GM23248 (cell line): ENCODE measurements at places on chromosomes 5 and 9.

DNA sequence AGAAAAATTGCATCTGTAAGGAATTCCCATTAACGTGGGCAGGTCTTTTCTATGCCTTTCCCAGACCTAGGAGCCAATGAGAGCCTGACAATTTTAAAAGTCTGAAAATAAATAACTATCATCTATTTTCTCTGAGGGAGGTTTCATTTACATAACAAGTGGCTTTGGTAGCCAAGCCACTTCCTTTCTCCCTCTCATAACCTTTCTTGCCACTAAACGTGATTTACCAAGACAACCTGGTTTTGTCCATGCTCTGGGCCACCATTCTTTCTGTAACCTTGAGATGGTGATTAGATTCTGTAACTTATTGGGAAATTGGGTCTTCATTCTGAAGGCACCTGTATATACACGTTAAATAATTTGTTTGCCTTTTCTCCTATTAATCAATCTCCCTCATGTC is 1046.9 kb downstream of the CDH12 start:
- no peaks in the 10 kb centered on the region for H3K27me3 ChIP-seq
- 0 out of 2 replicates have a peak overlapping the region, but pooled peaks have one; percentile 30 for H3K27ac ChIP-seq
- H3K4me1 ChIP-seq, result peaks cover 16% of the 10 kb centered on the region
- no peak for DNase-seq
- no peaks in the 10 kb centered on the region for H3K36me3 ChIP-seq
- H3K4me3 ChIP-seq, result no peak overlapping the region

- peak; percentile 66 for DNase-seq
- H3K4me1 ChIP-seq, result peaks cover 12% of the 10 kb centered on the region; the same call in 1 of the 2 replicates
- peak overlapping the region; percentile 89 for H3K4me3 ChIP-seq
- 0 out of 2 replicates have a peak, but pooled peaks cover 4% of the 10 kb centered on the region for H3K27me3 ChIP-seq
- no peak overlapping the region for H3K27ac ChIP-seq
Observed at GRCh38 chr5:56814361-56814962, 887 bp upstream of the MAP3K1 start.

- peak overlapping the region; percentile 44 for H3K27ac ChIP-seq
- DNase-seq, result peak; percentile 84
- no peak overlapping the region for H3K4me3 ChIP-seq
- no peaks in the 10 kb centered on the region for H3K36me3 ChIP-seq
Observed at GRCh38 chr5:54616031-54616430, 98.5 kb downstream of the SNX18 start.

DNA sequence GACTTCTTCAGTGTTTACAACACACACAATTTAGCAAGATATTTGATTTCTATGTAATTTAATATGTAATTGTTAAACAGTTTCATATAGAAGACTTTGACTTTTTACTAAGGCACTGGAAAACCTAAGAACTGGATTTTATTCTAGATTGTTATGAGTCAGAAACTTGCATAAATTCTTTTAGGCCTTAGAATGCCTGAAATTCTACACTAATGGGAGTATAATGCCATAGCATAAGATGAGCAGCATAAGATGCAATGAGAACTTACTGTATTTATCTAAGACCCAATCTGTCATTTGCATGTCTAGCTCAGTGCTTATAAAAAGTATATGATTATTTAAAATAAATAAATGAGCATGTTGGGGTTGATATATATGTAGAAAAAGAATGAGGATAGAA is 285.2 kb downstream of the CDH12 start:
- no peak overlapping the region for H3K27ac ChIP-seq
- peak; percentile 25 for DNase-seq
- H3K27me3 ChIP-seq, result no peaks in the 10 kb centered on the region; the same call in 1 of the 2 replicates
- peaks cover 13% of the 10 kb centered on the region for H3K4me1 ChIP-seq
- no peaks in the 10 kb centered on the region for H3K36me3 ChIP-seq

GRCh38 chr9:12681620-12682019 is 11.6 kb upstream of the TYRP1 start:
- no peak overlapping the region for H3K27ac ChIP-seq
- H3K36me3 ChIP-seq, result no peaks in the 10 kb centered on the region
- peak; percentile 40 for DNase-seq
- H3K4me1 ChIP-seq, result peaks cover 33% of the 10 kb centered on the region
- no peak overlapping the region for H3K4me3 ChIP-seq

DNA sequence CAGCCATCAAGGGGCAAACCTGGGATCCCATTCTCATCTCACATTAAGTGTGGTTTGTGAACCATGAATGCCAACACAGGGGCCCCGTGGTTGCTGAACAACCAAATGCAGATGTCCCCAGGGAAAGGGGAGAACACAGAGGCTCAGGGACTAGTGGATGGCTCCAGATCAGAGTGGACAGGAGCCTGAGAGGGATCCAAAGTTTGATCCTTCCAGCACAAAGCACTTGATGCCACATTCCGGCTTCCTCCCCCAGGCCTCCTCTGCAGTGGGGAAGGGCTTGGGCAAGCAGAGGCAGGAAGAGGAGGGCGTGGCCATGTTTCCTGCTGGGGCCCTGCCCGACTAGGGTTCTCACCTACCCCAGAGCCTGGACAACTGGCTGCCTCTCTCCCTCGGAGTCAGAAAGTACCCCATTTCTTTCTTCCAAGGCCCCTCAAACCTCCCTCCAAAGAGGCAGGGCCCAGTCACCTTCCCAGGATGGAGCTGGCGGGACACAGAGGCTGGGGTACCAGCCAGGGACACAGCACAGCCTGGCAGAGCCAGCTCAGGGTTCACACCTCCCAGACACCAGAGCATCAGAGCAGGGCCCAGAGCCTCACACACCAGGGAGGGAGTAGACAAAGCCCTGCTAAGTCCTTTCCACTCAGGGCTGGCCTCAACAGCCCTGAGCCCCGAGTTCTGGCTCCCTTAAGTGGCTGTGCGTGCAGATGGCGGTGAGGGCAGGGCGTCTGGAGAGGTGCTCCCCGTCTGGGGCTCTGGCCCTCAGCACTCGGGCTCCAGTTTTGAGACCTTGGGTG is 4.3 kb upstream of the RNF44 start:
- H3K4me1 ChIP-seq, result peaks cover 14% of the 10 kb centered on the region; the same call in 1 of the 2 replicates
- H3K27ac ChIP-seq, result no peak overlapping the region
- no peaks in the 10 kb centered on the region for H3K27me3 ChIP-seq

- no peaks in the 10 kb centered on the region for H3K27me3 ChIP-seq
- H3K4me3 ChIP-seq, result no peak overlapping the region
- peak; percentile 67 for DNase-seq
- H3K36me3 ChIP-seq, result no peaks in the 10 kb centered on the region
- H3K27ac ChIP-seq, result peak overlapping the region; percentile 63
Observed at GRCh38 chr9:125161284-125161918, 18.1 kb upstream of the SCAI start.

DNA sequence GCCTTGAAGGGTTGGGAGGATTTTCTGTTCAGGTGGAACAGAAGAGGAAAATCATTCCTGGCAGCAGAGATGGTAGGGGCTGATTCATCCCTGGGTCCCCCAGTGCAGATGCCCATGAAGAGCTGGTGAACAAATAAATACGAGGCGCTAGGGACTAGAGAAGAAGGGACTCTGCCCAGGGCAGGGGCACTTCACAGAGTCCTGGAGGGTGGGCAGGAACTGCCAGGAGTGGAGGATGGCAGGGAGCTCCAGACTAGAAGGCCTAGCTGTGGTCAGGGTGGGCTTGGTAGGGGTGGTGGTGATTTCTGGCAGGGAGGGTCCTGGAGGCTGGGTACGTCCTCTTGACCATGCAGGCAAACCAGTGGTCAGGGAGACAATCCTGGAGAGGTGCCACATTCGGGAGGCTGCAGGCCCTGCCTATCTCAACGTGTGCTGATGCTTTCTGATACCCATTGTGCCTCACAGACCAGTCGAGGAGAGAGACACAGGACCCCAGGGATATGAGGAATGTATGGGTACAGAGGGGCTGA is 69.9 kb downstream of the CRB2 start:
- H3K27ac ChIP-seq, result no peak overlapping the region
- H3K36me3 ChIP-seq, result no peaks in the 10 kb centered on the region; the same call in 1 of the 2 replicates
- H3K27me3 ChIP-seq, result no peaks in the 10 kb centered on the region
- no peak for DNase-seq
- H3K4me1 ChIP-seq, result no peaks in the 10 kb centered on the region

GRCh38 chr9:119009249-119009648 is 360.0 kb downstream of the BRINP1 start:
- no peaks in the 10 kb centered on the region for H3K36me3 ChIP-seq
- H3K27ac ChIP-seq, result no peak overlapping the region
- peaks cover 21% of the 10 kb centered on the region for H3K4me1 ChIP-seq
- peak overlapping the region; percentile 18 for H3K4me3 ChIP-seq
- peak; percentile 36 for DNase-seq

GRCh38 chr5:175466700-175467318 is 11.6 kb upstream of the SFXN1 start:
- H3K27ac ChIP-seq, result no peak overlapping the region
- peak; percentile 30 for DNase-seq
- H3K27me3 ChIP-seq, result peaks cover 32% of the 10 kb centered on the region
- no peaks in the 10 kb centered on the region for H3K4me1 ChIP-seq

GRCh38 chr5:180817893-180818674 is 15.5 kb upstream of the MGAT1 start:
- H3K27ac ChIP-seq, result no peak overlapping the region

GRCh38 chr5:73039082-73039481 is 81.3 kb upstream of the TMEM171 start:
- H3K27ac ChIP-seq, result no peak overlapping the region
- DNase-seq, result peak; percentile 16
- no peak overlapping the region for H3K4me3 ChIP-seq
- no peaks in the 10 kb centered on the region for H3K27me3 ChIP-seq

DNA sequence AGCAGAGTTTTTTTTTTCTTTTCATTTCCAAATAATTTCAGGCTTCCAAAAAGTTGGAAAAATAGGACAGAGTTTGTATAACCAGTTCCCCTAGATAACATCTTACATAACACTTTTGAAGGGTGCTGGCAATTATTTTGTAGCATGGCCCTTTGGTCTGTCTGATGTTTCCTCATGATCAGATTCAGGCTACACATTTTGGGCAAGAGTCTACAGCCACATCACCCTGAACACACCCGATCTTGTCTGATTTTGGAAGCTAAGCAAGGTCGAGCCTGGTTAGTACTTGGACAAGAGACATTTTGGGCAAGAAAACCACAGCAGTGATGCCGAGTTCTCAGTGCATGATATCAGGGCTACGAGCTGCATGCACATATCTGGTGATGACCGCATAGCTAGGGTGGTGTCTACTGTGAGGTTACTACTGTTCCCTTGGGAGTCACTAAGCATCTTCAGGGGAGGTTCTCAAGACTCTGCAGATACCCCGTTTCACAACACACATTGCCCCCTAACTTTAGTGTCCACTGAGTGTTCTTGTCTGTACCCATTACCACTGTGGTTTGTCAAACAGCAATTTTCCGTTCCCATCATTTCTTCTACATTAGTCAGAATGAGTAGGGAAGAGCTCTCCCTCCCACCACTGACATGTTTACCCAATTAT is 86.2 kb downstream of the TTC39B start:
- H3K4me1 ChIP-seq, result peaks cover 29% of the 10 kb centered on the region
- peak overlapping the region; percentile 72 for H3K27ac ChIP-seq

- H3K27me3 ChIP-seq, result no peaks in the 10 kb centered on the region
- no peak for DNase-seq
- no peak overlapping the region for H3K27ac ChIP-seq
- H3K36me3 ChIP-seq, result no peaks in the 10 kb centered on the region
- peaks cover 9% of the 10 kb centered on the region for H3K4me1 ChIP-seq
Observed at GRCh38 chr5:32949286-32949970, 238.3 kb downstream of the NPR3 start.

DNA sequence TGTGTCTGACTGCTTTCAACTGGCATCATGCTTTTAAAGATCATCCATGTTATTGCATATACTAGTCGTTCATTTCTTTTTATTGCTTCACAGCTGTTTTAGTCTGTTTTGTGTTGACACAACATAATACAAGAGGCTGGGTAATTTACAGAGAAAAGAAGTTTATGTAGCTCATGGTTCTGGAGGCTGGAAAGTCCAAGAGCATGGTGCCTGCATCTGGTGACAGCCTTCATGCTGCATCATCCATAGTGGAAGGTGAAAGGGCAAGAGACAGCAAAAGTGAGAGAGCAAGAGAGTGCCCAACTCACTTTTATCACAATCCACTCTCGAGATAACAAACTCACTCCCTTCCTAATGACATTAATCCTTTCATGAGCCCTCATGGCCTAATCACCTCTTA is 198.4 kb downstream of the NSG2 start:
- H3K27ac ChIP-seq, result no peak overlapping the region
- H3K27me3 ChIP-seq, result no peaks in the 10 kb centered on the region
- H3K4me3 ChIP-seq, result no peak overlapping the region
- H3K4me1 ChIP-seq, result no peaks in the 10 kb centered on the region

GRCh38 chr9:131262327-131263032 is 13.8 kb downstream of the FAM78A start:
- H3K27me3 ChIP-seq, result no peaks in the 10 kb centered on the region
- DNase-seq, result no peak
- no peaks in the 10 kb centered on the region for H3K36me3 ChIP-seq
- no peak overlapping the region for H3K4me3 ChIP-seq

GRCh38 chr9:96478829-96479371 is 28.9 kb downstream of the HABP4 start:
- peaks cover 27% of the 10 kb centered on the region for H3K4me1 ChIP-seq
- no peaks in the 10 kb centered on the region for H3K27me3 ChIP-seq
- H3K36me3 ChIP-seq, result peaks cover 6% of the 10 kb centered on the region; the same call in 1 of the 2 replicates
- H3K4me3 ChIP-seq, result no peak overlapping the region

GRCh38 chr9:131097948-131098278 is 1.6 kb downstream of the AIF1L start:
- H3K4me3 ChIP-seq, result no peak overlapping the region
- H3K4me1 ChIP-seq, result no peaks in the 10 kb centered on the region; the same call in 1 of the 2 replicates
- H3K36me3 ChIP-seq, result no peaks in the 10 kb centered on the region
- DNase-seq, result no peak
- H3K27me3 ChIP-seq, result peaks cover 35% of the 10 kb centered on the region

DNA sequence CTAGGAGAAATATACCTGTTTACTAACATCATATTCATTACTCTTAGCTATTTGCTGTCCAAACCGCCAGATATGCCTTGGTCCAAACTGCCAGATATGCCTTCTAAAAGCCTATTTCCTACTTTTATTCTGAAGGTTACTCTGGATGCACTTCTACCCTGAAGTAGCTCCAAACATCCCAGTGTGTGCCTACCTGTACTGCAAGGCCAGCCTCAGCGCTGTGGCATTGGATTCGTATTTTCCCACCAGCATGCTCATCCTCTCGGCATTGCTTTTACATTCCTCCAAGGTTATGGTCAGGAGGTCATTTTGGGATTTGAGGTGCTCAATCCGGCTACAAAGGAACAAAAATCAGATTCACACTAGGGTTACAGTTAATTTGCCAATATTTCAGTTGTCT is 94.3 kb downstream of the DCP2 start:
- H3K4me3 ChIP-seq, result no peak overlapping the region
- no peaks in the 10 kb centered on the region for H3K36me3 ChIP-seq
- no peak for DNase-seq
- H3K27me3 ChIP-seq, result no peaks in the 10 kb centered on the region
- H3K27ac ChIP-seq, result no peak overlapping the region

- DNase-seq, result peak; percentile 28
- H3K27ac ChIP-seq, result peak overlapping the region; percentile 50
- H3K4me1 ChIP-seq, result peaks cover 48% of the 10 kb centered on the region
- H3K36me3 ChIP-seq, result peaks cover 33% of the 10 kb centered on the region
- H3K4me3 ChIP-seq, result 0 out of 2 replicates have a peak overlapping the region, but pooled peaks have one; percentile 10
- H3K27me3 ChIP-seq, result no peaks in the 10 kb centered on the region
Observed at GRCh38 chr5:171868236-171868635, 82.6 kb downstream of the SMIM23 start.
